ENCODE measurements at places on chromosomes 3 and 15.

- no peak for DNase-seq
These were observed 49.5 kb upstream of the CMSS1 start for GRCh38 chr3:99768126-99768525.

- DNase-seq, result no peak
These were observed 246.4 kb downstream of the RBMS3 start for GRCh38 chr3:29527246-29527645.

DNA sequence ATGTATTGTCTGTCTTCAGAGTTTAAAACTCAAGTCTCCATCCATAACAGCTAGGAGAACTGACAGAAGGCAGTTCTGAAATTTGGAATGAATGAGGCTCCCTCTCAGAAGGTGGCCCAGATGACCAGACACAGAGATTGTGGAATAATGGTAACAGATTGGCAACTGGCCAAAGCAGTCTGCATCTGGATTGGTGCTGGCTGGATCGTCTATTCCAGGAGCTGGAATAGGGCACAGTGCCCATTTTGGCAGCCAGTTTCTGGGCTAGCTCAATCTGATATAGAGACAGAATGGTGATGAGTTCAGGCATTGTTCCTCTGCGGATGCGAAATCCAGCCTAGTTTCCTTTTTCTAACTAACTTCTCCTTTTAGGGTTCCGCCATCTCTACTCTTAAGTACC, 851.7 kb downstream of the PDCD6IP start:
- DNase-seq, result no peak

DNA sequence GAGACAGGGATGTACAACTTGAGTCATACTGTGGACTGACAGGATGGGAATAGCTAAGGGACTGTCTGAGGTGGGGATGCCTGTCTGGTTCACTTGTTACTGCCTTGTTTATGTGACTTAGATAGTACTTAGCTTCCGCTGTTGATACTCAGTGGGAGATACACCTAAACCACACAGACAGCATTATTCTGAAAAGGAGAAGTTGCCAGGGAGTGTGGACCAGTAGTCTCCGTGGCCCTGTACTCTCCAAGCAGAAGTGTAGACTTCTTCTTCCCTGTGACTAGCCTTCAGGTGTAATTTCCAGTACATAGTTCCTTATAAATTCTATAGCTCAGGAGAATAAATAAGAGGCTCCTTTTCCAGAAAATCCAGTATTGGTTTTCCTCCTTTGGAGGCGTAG, 5.1 kb downstream of the HIGD2B start:
- DNase-seq, result no peak

GRCh38 chr3:101203411-101203810, 117.0 kb downstream of the IMPG2 start:
- no peak for DNase-seq

Measured in CD4-positive, alpha-beta T cell treated with Interleukin-2 at 100 ng/mL for 4 hours (primary cell).